Stimulated activated CD4-positive, alpha-beta T cell treated with anti-CD3 and anti-CD28 coated beads, TNF-alpha, amount 100 ng/mL, for 24 hours (primary cell): ENCODE measurements at places on chromosomes 2 and 18.

DNA sequence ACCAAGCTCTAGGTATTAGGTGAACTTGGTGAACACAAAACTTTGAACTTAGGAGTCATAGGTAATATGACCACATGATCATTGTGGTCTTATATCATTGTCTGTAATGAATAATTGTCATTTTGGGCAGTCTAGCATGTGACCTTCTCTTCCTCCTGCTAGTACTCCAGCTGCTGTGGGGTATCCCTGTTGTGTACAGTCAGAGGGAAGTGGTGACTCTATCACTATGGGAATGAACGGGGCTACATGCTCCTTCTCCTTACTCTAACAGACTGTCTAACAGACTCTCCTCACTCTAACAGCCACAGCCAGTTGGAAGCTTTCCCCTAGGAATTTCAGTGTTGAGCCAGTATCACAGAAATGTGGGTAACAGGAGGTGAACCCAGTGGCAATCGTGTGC lies 68.2 kb upstream of the NEDD4L start:
- DNase-seq, result no peak

DNA sequence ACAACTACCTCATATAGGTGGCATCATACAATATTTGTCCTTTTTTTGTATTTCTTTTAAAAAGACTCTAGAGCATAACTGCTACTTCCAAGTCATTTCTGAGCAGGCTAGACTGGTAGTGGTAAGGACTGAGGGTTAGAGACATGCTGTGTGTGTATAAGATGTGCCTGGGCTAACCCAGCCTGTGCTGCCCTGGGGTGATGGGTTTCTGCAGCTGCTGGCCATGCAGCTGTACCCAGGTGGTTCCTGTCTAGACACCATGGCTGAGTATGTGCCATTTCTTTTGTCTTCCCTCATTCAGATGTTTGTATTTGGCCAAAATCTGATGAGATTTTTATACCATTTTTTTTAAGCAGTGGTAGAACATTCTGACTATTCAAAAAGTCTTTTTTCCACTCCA lies 40.0 kb downstream of the MERTK start:
- DNase-seq, result no peak

DNA sequence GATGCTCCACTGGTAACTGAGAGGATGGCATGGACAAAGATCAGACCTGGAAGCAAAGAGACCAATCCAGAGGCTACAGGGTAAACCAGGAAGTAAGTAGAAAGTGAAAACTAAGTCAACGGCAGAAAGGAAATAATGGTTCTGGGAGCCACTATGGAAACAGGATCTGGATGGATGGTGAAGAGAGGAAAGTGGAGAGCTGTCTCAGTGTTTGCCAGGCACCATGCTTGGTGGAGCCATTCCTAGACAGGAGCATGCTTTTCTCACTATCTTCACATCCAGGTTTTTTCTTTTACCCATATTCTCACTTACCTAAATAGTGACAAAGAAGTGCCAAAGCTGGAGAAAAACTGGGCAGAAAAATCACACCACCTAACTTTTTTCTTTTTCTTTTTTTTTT lies 22.2 kb downstream of the ZNF521 start:
- DNase-seq, result no peak

GRCh38 chr2:28639836-28640235 lies 111.8 kb upstream of the PPP1CB start:
- DNase-seq, result no peak

DNA sequence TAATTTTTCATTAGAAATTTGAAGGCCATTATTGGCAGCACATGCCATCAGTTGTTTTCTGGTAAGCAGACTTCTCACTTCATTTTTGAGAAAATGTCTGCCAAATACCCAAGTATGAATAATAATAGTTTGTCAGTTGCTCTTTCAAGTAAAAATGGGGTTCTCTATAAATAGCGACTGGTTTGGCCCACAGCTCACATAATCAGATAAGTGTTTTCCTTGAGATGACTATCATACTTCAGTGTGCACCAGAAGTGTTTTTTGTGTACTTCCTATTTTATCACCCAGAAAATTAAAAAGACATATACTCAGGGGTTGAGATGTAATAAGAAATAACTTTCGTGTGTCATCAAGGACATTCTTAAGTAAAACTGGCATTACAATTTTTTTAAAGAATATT lies 147.1 kb downstream of the PHLPP1 start:
- no peak for DNase-seq

DNA sequence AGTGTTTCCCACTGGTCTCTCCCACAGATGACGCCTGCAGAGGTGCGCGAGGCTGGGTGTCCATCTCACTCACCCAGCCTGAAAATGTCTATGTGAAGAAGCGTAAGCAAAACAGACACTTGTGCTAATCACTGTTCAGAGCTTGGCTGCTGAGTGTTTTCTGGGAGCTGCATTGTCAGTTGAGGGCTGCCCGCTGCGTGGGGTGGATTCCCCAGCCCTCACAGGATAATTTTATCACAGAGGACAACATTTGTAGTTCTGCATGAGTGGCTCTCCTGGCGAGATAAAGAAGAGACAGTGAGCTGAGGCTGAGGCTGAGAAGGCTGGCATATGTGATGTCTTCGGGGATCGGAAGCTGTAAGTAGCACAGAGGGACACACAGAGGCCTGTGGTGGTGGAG lies 16.2 kb upstream of the CAPN13 start:
- DNase-seq, result no peak

DNA sequence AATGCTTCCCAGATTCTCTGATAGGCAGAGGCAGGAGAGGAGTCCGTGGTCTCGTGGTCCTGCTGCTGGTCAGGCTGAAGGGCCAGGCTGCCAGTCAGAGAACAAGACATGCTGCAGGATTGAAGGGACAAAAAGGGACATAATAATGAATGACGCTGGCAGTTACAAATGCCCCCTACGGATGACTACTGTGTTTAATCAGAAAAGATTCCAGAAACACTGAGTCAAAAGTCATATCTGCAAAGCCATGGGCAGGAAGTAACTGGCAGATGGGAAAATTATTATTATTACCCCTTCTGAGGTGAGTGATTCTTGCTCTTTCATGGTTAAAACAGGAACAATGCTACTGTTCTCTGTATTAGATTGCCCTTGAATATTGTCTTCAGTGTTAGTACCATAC lies 19.0 kb downstream of the LCT start:
- DNase-seq, result no peak

GRCh38 chr2:68831686-68832232 lies 39.4 kb downstream of the BMP10 start:
- DNase-seq, result no peak

GRCh38 chr18:10515456-10515855 lies 10.4 kb upstream of the NAPG start:
- DNase-seq, result no peak

GRCh38 chr2:149470046-149470445 lies 117.5 kb downstream of the MMADHC start:
- no peak for DNase-seq

GRCh38 chr18:13455960-13456481 lies 237.5 kb downstream of the LDLRAD4 start:
- DNase-seq, result peak; percentile 53

- no peak for DNase-seq
Measured at GRCh38 chr18:38790303-38790702, 1224.7 kb upstream of the CELF4 start.

DNA sequence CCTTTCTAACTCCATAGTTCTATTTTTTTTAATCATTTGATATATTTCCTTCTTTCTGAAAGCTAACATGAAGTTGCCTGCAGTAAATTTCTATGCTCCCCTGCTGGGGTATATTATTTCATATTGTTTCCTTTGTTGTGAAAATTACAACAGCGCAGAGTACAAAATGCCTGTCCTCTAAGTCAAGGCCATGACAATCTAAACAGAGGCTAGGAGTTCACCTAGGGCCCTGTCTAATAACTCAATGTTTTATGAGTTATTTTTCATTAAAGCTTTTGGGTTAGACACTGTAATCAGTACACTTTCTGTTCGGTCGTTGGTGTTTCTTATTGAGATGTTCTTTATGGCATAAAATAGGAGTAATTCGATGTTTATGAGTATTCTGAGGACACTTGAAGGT lies 111.2 kb downstream of the OSR1 start:
- no peak for DNase-seq

DNA sequence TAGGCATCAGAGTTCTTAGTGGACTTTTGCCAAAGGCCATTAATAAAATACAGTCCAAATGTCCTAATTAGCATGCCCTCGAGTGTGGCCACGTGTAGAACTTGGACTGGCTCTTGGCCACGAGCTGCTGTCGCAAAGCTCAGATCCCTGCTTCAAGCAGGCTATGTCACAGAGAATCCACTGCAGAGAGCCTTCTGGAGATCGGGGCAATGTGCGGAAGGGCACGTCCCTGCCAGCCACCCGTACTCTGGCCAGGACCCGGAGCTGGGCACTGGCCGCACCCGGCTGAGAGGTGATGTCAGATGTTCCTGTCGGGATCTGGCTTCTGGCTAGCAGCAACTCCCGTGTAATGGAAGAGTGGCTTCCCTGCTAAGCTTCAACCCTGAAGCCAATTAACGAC lies 432.7 kb upstream of the ID2 start:
- DNase-seq, result no peak

GRCh38 chr2:133787207-133787606 lies 218.9 kb upstream of the NCKAP5 start:
- no peak for DNase-seq
